AG09319 (cell line): ENCODE measurements at places on chromosomes 2 and 18.

DNA sequence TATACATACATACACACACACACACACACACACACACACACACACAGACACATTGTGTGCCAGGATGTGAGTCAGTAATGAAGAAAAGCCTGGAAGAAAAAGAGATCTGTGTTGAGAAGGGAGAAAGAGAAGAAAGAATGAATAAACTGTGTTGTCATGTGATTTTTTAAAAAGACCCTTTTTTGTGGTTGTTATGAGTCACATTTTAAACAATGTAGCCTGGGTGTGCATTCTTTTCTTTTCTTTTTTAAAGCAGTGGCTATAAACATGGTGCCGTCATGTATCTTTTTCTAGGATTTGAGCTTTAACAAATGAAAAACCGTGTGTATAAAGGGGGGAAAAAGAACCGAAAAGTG is 87.2 kb downstream of the NRP2 start:
- DNase-seq = no peak

DNA sequence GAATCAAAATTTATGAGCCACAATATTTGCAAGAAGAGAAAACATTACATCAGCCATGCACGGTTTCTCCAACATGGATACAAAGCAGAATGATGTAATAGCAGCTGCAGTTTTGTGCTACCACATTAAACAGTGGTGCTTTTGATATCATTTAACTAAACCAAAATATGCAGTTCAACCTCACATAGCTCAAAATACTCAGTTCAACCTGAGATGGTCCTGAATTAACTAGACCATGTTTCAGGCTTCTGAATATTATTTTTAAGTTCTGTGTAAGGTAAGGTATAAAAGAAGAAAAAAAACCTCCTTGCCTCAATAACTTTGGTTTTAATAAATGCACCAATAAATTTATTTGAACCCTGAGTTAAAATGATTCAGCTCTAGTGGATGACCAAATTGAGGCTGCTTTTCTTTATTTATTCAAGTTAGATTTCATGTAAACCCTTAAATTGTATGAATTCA is 18.8 kb upstream of the TSPYL6 start:
- DNase-seq = peak; percentile 37

DNA sequence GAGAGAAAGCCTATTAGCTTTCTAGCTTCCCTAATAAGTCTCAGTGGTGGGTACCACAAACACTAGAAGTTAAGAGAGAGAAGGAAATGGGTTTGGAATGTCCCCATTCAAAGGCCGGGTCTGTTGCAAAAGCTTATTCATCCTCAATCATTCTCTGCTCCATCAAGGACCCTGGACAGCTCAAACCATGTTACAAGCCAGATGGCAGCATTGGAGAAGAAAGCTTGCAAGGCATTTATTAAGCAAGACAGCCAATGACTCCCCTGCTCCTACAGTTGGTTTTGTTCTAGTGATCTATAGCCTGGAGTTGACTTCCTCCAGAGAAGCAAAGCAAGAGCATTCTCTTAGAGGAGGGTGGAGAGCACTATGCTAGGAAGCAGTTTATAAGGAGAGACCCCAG is 86.9 kb upstream of the LMAN1 start:
- no peak for DNase-seq

- no peak for DNase-seq
Observed at GRCh38 chr18:7366597-7366996, 135.7 kb downstream of the LRRC30 start.

- DNase-seq = no peak
Observed at GRCh38 chr2:105747254-105747894, 2.7 kb downstream of the NCK2 start.

GRCh38 chr18:61334491-61334850 is 1.2 kb downstream of the CDH20 start:
- no peak for DNase-seq

- DNase-seq = no peak
Observed at GRCh38 chr18:48932822-48933510, 17.8 kb downstream of the SMAD7 start.

- no peak for DNase-seq
Observed at GRCh38 chr2:82875858-82876257, 1583.2 kb downstream of the SUCLG1 start.

GRCh38 chr2:40421631-40422297 is 30.1 kb downstream of the SLC8A1 start:
- DNase-seq = no peak

- DNase-seq = no peak
Observed at GRCh38 chr2:189013671-189014448, 39.7 kb downstream of the COL3A1 start.

GRCh38 chr2:120934574-120935338 is 199.1 kb downstream of the GLI2 start:
- DNase-seq = no peak

GRCh38 chr2:119409506-119409905 is 22.1 kb upstream of the TMEM37 start:
- DNase-seq = no peak

DNA sequence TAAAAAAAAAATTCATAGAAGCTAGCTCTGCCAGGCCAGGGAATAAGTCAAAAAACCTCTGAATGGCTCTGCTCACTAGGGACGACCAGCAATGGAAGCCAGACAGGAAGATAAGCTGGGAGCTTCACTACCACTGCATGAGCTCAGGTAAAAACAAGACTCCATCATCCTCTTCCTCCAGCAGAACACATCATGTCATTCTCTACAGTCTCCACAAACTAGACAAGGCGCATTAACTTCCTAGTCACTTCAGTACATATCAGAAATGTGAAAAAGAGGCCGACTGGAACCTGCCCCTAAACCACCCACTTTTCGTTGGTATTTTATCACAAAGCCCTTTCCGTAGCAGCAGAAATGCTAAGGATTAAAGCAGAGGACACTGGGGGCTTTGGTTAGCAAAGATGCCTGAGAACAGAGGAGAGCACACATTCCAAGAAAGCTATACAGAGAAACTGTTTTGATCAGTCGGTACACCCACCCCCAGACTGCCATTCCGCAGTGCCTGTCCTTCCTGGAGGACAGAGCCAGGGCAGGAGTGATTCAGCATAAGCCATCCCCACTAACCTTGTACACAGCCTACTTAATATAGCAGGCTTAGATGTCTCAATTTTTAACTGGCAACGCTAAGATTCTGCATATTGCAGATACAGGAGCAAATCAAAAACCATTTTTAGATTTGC is 53.4 kb downstream of the AAK1 start:
- no peak for DNase-seq

DNA sequence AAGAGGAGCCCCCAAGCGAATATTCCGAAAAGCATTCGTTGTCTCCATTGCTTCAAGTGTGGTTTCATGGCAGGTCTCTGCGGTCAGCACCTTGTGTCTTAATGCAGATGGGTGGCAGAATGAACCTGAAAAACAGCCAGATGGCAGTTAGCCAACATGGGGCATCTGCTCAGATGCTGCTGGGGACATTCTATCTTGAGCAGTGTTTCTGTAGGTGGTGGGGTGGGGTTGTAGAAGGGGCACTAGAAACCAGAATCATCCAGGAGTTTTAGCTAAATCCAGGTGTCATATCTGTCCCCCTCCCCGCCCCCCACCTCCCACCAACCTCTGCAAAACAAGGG is 42.1 kb downstream of the ST6GAL2 start:
- DNase-seq = no peak

GRCh38 chr2:64635976-64636911 is 17.5 kb downstream of the SERTAD2 start:
- no peak for DNase-seq

DNA sequence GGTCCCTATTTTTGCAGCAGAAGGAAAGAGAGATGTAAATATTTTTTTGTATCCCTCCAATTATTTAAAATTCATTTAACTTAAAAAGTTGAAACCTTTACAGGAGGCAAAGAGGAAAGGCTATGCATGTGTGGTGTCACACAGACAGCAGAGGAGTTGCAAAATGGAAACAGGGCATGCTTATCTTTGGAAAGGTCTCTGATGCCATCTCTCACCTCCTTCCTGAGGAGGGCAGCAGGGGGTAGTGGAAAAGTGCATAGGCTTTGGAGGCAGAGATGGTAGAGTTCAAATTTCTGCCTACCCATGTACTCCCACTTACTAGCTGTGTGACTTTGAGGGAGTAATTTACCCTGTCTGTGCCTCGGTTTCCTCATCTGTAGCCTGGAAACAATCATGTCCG is 99.6 kb upstream of the MCFD2 start:
- DNase-seq = no peak

GRCh38 chr2:119149611-119150010 is 8.9 kb downstream of the C1QL2 start:
- no peak for DNase-seq

GRCh38 chr2:25557179-25558036 is 116.0 kb downstream of the DTNB start:
- no peak for DNase-seq

DNA sequence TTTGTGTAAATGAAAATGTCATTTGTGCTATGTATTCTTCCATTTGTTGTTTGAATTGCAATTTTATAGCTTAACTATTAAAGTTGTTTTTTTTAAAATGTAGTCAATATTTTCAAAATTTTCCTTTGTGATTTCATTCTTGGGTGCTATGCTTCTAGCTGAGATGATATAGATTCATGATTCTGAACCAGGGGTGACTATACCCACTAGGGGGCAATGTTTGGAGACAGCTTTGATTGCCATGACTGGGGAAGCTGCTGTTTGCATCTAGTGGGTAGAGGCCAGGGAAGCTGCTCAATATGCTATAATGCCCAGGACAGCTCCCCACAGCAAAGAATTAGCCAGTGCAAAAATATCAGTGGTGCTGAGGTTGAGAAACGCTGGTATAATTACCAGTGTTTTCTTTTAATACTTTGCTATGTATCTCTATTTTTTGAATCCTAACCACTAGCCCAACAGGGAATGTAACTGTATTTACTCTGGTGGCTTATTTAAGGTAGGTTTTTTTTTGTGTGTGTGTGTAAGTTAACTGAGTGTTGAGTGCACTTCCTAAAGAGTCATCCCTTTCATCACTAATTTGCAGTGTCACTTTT is 99.7 kb downstream of the MEP1B start:
- peak; percentile 44 for DNase-seq

GRCh38 chr2:237968048-237968862 is 1.4 kb downstream of the UBE2F start:
- DNase-seq = peak; percentile 55

GRCh38 chr2:161230959-161231358 is 70.7 kb downstream of the TANK start:
- no peak for DNase-seq

DNA sequence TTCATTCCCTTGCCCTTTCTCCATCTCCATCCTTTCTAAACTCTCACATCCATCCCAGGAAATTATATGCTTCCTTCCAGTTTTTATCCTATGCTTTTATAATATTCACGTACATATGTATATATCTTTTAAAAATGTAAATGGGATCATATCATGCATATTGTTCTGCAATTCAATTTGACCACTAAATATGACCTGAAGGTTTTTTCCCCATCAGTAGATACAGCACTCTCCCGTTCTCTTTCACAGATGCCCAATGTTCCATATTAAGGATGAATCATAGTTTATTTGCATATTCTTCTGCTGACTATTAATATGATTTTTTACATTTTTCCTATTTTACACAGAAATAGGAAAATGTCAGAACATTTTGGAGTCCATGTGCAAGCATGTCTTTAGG is 213.3 kb upstream of the PARD3B start:
- DNase-seq = no peak

GRCh38 chr2:38666556-38666910 is 619 bp downstream of the GALM start:
- no peak for DNase-seq

DNA sequence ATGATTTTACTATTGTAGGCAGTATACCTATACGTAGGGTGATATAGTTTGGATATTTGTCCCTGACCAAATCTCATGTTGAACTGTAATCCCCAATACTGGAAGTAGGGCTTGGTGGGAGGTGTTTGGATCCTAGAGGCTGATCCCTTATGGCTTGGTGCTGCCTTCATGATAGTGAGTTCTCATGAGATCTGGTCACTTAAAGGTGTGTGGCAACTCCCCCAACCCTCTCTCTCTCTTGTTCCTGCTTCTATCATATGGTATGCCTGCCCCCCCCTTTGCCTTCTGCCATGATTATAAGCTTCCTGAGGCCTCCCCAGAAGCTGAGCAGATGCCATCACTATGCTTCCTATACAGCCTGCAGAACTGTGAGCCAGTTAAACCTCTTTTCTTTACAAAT is 1.7 kb upstream of the SERPINB10 start:
- DNase-seq = no peak

- no peak for DNase-seq
Observed at GRCh38 chr2:108607706-108608301, 73.5 kb downstream of the LIMS1 start.

DNA sequence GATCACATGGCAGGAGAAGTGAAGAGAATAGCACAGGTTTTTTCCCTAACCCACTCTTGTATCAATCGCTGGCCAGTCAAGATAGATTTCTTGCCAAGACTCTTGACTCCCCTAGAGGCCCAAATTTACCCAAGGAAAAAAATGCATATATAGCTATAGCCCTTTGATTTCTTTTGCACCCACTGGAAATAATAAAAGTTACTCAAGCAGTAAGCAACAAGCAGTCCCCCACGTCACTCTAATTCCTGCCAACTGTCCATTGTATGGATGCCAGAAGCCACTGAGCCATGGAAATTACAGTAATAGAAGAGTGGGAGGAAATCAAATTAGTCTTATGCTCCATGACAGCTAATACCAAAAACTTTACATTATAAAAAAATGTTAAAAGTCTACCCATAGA is 125.3 kb upstream of the SLC39A10 start:
- peak; percentile 36 for DNase-seq

DNA sequence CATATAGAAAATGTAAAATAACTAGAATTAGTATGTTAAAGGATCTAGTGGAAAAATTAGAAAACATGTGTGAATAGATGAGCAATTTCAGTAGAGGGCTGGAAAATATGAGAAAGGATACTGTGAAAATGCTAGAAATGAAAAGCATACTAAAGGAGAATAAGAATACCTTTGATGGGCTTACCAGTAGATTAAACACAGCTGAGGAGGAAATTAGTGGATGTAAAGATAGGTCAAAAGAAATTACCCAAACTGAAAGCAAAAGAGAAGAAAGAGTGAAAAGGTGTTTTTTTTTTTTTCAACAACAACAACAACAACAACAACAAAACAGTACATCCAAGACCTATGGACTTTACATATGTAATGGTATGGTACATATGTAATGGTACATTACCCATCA is 41.0 kb upstream of the CTIF start:
- no peak for DNase-seq

DNA sequence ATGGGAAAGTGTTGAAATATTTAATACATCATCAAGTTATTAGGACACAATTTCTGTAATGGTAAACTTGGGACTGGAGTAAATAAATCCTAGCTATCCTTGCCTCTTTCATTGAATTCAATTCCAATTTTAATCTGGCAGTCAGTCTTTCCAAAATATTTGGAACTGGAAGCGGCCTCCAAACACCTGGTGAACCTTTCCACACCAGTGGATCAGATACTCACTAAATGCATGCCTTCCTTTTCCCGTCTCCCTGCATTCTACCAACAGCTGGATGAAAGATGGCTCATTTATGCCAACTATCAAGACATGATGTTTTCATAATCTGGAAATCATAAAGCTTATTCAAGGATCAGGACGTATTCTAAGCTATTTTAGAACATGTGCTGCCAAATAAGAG is 488.2 kb upstream of the SPHKAP start:
- DNase-seq = no peak
